Activated naive CD4-positive, alpha-beta T cell treated with Interleukin-2 at 50 U/mL for 16 hours (primary cell): ENCODE measurements at places on chromosomes 5 and 9.
A peak's percentile ranks its signal among the peaks of the same experiment; 100 is the strongest.

- DNase-seq = peak; percentile 50
Observed at GRCh38 chr9:14993061-14993800, 83.0 kb upstream of the FREM1 start.

- no peak for DNase-seq
Observed at GRCh38 chr5:2166306-2166978, 283.7 kb upstream of the IRX4 start.

- DNase-seq = no peak
Observed at GRCh38 chr5:146967646-146968045, 89.1 kb upstream of the PPP2R2B start.

GRCh38 chr5:175922192-175922885 is 45.8 kb downstream of the THOC3 start:
- no peak for DNase-seq

DNA sequence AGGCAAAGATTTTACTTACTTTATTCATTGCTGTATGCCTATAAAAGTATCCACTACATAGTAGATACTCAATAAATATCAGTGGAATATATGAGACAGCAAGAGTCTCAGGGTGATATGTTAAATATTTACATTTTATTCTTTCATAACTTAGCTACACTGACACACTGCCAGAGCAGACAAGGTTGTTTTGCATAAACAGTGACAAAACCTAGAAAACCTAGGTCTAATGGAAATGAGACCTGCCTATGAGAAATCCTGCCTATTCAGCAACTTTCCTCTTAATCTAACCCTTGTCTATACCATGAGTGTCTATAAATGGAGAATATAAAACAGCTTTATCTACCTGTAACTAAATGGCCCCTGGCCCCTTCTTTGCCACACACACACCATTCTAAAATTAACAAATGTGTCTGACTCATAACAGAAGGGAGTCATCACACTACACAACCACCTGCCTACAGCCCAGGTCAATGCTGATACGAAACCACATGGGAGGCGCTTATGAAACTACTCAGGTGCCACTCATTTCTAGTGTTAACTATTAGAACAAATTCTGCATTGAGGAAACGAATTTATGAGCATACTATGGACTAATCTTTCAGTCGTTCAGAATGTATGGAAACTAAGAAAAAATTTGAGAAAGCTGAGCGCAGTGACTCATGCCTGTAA is 60.3 kb downstream of the UBAP2 start:
- peak; percentile 53 for DNase-seq

DNA sequence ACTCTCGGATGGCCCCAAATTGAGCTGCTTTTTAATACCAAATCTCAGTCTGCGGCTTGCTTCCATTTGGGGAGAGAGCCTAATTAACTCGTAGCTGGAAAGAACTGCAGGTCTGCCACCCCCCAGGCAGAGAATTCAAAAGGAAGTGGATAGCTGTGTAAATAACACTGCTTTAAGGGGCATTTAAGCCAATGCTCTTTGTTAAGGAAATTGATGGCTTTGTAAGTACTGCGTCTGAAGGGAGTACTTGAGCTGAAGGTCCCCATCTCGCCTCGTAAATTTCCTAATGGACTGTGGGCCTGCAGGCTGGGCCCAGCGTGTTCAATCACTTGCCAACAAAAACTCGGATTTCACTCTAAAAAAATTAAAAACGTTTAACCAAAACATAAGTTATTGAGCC is 132.7 kb downstream of the PAPPA start:
- DNase-seq = no peak

- no peak for DNase-seq
Observed at GRCh38 chr9:129126749-129127618, 15.8 kb downstream of the PTPA start.

DNA sequence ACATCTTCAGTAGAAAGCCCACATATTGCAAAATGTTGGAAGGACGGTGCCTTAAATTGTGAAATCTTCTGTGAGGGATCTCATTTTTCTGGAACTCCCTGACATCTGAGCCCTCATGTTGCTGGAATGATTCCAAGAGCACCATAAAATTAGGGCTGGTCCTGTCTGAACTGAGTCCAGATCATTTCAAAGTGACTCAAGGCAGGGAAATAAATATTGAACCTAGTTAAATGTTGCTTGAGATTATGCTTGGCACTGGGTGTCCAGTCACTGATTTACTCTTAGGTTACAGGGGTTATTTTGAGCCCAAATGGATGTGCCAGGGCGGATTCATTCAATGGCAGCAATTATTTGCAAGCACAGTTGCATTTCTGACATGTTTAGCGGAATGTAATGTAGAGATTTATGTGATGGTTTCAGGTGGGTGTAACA is 437.0 kb downstream of the PIK3R1 start:
- DNase-seq = no peak

- no peak for DNase-seq
Observed at GRCh38 chr5:172490514-172491461, 36.5 kb upstream of the SH3PXD2B start.

- no peak for DNase-seq
Observed at GRCh38 chr5:96229188-96229587, 203.9 kb downstream of the PCSK1 start.
